ENCODE measurements at places on chromosomes 7 and 10.

GRCh38 chr7:134694299-134694698, 47.6 kb downstream of the BPGM start:
- no peak for DNase-seq

- DNase-seq = no peak
Observed at GRCh38 chr10:120453886-120454285, 3.1 kb upstream of the PLPP4 start.

- DNase-seq = no peak
Observed at GRCh38 chr7:134766779-134767519, 12.5 kb upstream of the CALD1 start.

DNA sequence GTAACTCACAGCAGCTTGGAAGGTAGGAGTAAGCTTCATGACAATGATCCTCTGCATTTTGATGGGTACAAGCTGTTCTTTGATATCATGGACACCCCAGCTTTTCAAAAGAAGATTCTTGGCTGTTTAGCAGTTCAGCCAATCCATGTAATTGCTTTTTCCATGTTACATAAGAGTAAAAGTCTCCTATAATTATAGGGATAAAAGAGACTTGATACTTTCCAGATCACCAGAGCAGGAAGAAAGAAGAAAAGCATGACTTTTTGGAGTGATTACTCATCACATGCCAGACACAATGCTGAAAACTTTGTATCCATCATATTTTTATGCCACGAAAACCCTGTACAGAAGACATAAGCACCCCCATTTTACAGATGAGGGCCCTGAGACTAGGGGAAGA, 1049.7 kb downstream of the NRG3 start:
- no peak for DNase-seq

GRCh38 chr10:82572744-82573143, 697.8 kb downstream of the NRG3 start:
- no peak for DNase-seq

- no peak for DNase-seq
Observed at GRCh38 chr10:126840576-126841135, 64.6 kb upstream of the DOCK1 start.

- DNase-seq = no peak
Observed at GRCh38 chr10:76309070-76309469, 877.6 kb downstream of the LRMDA start.

Measured in amygdala (tissue), 56 donors.